ENCODE measurements at places on chromosomes 12 and 14.

- DNase-seq = peak; percentile 44
- H3K4me3 ChIP-seq = no peak overlapping the region
- H3K4me1 ChIP-seq = no peaks in the 10 kb centered on the region
- H3K36me3 ChIP-seq = no peaks in the 10 kb centered on the region
Observed at GRCh38 chr14:34227834-34228649, 234.0 kb downstream of the SPTSSA start.

DNA sequence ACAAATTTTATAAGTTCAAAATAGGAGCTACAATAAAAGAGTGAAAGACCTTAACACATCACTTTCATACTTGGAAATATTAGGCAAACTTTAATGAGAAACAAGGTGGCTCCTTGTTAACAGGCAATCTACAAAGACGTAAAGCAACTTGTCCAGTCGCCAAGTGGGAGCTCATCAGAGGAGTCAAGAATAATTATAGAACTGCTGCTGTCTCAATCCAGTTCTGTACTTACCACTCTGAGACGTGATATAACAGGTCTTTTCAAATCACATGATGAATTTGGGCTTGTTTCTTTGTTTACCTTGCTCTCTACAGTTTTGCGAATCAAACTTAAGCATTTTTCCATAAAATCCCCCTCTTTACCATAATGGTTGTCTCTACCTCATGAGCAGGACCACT, 3.6 kb downstream of the YBX3 start:
- no peak overlapping the region for H3K27ac ChIP-seq
- H3K27me3 ChIP-seq = no peaks in the 10 kb centered on the region
- H3K4me1 ChIP-seq = peaks cover 6% of the 10 kb centered on the region

GRCh38 chr14:56892959-56893358, 82.7 kb upstream of the OTX2 start:
- no peak overlapping the region for H3K27ac ChIP-seq
- no peak overlapping the region for H3K4me3 ChIP-seq
- no peak for DNase-seq
- no peaks in the 10 kb centered on the region for H3K27me3 ChIP-seq
- H3K4me1 ChIP-seq = no peaks in the 10 kb centered on the region
- no peaks in the 10 kb centered on the region for H3K36me3 ChIP-seq

- H3K27ac ChIP-seq = no peak overlapping the region
- no peaks in the 10 kb centered on the region for H3K36me3 ChIP-seq
- H3K4me1 ChIP-seq = no peaks in the 10 kb centered on the region
- DNase-seq = no peak
- no peak overlapping the region for H3K4me3 ChIP-seq
- H3K27me3 ChIP-seq = no peaks in the 10 kb centered on the region
Observed at GRCh38 chr14:37968664-37969240, 239.0 kb upstream of the SSTR1 start.

GRCh38 chr12:96502477-96502876, 13.1 kb downstream of the CFAP54 start:
- no peak overlapping the region for H3K4me3 ChIP-seq
- peaks cover 8% of the 10 kb centered on the region for H3K4me1 ChIP-seq
- H3K27ac ChIP-seq = no peak overlapping the region
- H3K36me3 ChIP-seq = no peaks in the 10 kb centered on the region

DNA sequence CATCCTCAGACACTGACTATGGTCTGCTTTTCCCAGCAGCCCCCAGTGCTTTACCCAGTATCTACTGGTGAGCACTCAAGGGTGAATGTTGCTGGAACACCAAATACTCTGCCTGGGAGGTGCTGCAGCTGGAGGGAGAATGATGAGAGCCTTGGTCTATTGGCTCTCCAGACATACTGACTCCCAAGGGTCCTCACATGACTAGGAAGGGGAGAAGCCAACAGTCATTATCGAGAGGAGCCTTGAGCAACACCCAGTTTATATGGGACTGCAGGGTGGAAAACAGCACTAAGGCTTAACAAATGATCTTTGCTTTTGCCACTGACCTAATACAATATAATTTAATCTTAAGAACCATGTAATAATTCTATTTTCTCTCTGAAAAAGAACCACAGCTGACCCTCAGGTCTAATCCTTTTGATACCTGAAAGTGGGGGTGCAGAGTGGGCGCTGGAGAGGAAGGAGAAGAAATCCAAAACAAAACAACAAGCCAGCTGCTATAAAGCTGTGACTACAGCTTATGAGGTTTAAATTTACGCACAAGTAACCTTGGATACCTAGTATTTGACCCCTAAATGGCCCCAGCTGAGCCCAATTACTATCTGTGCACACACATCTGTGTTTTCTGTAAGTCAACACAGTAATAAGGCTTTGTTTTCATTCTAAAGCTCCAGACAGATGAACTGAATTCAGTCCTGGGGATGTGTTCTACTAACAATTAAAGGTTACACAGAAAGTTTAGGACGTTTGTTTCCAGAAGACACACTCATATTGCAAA, 107.8 kb upstream of the GRIP1 start:
- DNase-seq = no peak
- H3K4me3 ChIP-seq = no peak overlapping the region
- H3K27me3 ChIP-seq = no peaks in the 10 kb centered on the region
- H3K36me3 ChIP-seq = no peaks in the 10 kb centered on the region
- H3K27ac ChIP-seq = no peak overlapping the region

Measured in IMR-90 (cell line).